ENCODE measurements at places on chromosomes 12 and 14.

- DNase-seq: peak; percentile 72
Observed at GRCh38 chr12:107091989-107092641, 1.2 kb downstream of the CRY1 start.

DNA sequence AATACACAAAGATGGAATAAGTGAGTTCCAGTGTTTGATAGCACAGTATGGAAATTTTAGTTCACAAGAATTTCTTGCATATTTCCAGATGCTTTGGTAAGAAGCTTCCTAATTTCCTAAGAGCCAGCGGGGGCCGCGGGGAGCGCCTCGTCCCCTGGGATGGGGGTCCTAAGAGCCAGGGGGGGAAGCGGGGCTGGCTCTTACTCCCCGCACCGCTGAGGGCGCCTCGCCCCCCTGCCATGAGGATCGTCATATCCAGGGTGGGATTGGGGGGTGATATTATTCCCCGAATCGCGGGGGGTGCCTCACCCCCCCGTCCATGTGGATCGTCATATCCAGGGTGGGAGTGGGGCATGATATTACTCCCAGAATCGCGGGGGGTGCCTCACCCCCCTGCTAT lies 100.5 kb upstream of the GNG2 start:
- no peak for DNase-seq

DNA sequence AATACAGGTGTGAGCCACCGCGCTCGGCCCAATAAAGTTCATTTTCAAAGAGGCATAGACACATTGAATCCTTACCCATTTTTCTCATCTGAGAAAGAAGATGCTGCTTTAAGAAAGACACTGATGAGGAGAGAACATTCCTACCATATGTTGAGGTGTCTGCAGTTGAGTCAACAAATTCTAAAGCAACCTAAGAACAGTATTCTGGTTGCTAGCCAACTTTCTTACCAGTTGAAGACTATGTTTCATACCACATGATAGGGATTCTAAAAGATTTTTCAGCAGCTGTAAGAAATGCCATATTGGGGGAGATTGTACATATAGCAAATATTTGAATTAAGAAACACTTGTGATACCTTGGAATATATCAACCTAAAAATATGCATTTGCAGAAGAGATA lies 160.1 kb downstream of the SRGAP1 start:
- no peak for DNase-seq

GRCh38 chr14:94451826-94452225 lies 774 bp downstream of the SERPINA11 start:
- DNase-seq: no peak

- DNase-seq: no peak
Observed at GRCh38 chr12:13251521-13251920, 55.0 kb downstream of the EMP1 start.

GRCh38 chr12:5733136-5733755 lies 211.8 kb downstream of the ANO2 start:
- no peak for DNase-seq

GRCh38 chr12:79561401-79562132 lies 129.2 kb downstream of the PAWR start:
- DNase-seq: no peak

- DNase-seq: no peak
Observed at GRCh38 chr12:19648591-19648990, 209.3 kb downstream of the AEBP2 start.

- DNase-seq: no peak
Observed at GRCh38 chr12:69028941-69029729, 96.2 kb upstream of the CPM start.

- DNase-seq: no peak
Observed at GRCh38 chr14:30482276-30482675, 76.7 kb upstream of the G2E3 start.

DNA sequence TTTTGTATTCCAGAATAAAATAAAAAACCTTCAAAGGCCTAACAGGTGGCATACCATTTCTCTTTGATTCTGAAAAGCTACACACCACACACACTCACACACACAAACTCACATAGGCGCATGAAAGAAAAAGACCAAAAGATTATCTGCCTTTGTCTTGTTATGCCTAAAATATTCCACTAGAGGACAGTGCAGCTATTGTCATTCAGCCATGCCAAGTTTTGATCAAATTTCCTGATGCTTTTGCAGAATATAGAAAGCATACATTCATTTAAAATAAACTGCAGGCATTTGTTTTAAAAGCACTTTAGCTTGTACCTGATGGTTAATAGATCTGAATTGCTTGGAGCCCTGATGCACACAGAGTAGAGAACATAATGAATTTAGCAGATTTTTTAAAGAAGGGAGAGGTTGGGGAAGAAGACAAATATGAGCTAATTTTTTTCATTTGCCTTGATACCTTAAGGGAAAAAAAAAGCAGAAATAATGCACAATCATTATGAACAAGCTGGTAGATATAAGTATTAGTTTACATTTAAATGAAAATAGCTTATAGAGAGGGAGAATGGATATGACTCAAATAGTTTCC lies 1766.9 kb upstream of the SEL1L start:
- DNase-seq: no peak

- DNase-seq: no peak
Observed at GRCh38 chr12:64600164-64600561, 10.1 kb upstream of the RASSF3 start.

GRCh38 chr14:94584591-94585280 lies 3.5 kb downstream of the SERPINA5 start:
- no peak for DNase-seq

GRCh38 chr12:49982246-49983087 lies 9.7 kb downstream of the AQP6 start:
- no peak for DNase-seq

GRCh38 chr12:57215668-57216013 lies 953 bp upstream of the NXPH4 start:
- peak; percentile 39 for DNase-seq

- DNase-seq: peak; percentile 85
Observed at GRCh38 chr14:104800015-104800770, 708 bp upstream of the ZBTB42 start.

DNA sequence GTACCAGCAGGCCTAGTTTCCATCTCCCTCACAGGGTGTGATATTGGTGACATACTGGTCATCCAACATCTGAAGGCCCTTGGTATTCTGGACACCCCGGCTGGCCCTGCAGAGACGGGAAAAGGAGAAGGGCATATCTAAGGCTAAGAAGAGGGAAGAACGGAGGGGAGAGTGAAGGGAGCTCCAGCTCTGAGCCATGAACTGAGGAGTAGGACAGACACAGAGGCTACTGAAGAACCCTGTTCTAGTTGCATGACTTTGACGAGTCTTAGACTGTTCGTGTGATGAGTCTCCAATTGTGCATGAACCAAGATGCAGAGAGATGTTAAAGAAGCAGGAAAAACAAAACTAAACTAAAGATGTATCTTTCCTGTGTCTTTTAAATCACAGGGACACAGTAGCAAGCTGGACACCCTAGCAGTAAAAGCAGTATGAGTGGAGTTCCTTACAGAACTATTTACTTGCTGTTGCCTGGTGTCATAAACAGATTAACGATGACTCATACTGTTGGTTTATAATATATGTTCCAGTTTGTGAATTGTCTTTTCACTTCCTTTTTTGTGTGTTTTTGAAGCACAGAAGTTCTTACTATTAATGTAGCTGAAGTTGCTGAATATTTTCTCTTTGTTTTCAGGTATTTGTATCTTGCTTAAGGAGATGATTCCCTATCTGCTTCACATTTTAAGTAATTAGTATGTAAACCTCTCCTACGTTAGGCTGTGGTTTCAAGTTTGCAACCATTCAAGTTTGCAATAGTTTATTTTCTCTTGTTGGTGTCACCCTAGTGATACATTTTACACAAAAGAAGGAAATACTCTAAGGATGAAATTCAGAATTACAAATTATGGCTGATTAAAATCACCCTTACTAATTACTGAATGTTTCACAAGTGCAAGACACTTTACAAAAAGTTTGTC lies 15.7 kb downstream of the FAR2 start:
- DNase-seq: peak; percentile 56

DNA sequence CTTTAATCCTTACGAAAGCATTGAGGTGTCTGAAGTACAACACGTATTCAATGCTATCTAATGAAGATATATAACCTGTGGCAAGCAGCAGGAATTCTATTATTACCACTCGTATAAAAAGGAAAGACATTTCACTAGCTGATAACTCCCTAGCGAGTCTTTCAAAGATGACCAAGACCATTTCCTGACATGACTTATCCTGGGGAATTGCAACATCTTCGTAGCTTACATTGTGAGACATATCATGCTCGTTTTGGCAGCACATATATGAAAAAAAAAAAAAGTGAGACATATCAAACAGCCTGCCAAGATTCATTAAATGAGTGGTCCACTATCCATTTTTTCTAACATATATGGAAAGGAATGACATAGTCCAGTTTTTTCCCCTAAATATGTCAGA lies 337.0 kb downstream of the FSCB start:
- DNase-seq: no peak

DNA sequence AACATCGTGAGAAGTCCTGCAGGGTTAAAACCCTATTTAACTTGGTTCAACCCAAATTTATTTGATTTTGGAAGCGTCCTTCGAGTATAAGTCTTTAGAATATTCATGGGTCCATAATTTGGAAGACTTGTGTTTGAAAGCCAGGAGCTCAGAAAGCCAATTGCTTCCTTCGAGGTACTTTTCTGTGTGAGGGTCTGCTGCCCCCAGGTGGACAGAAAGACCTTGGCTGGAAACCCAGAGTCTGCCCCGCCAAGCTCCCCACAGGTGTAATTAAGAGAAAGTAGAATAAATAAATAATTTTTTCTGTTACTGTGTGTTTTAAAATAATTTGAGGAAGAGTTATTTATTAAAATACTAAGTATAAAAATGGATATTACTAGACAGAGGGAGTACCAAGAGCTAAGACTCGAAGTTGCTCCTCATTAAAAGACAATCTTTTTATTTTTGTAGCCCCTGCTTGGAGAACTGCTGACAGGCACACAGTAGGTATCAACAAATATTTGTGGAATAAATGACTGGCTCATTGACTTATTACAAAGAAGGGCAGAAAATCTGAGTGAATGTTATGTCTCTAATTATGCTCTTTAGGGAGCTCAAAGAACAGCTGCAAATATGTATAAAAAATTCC lies 105.8 kb downstream of the PAH start:
- no peak for DNase-seq

- no peak for DNase-seq
Observed at GRCh38 chr12:46660719-46661109, 165.1 kb downstream of the SLC38A4 start.

GRCh38 chr12:24795699-24796347 lies 153.1 kb downstream of the BCAT1 start:
- peak; percentile 31 for DNase-seq

- no peak for DNase-seq
Observed at GRCh38 chr14:55139696-55140509, 10.9 kb downstream of the LGALS3 start.

- DNase-seq: no peak
Observed at GRCh38 chr12:109963743-109964429, 32.3 kb downstream of the GIT2 start.

GRCh38 chr14:76088771-76089571 lies 62.8 kb upstream of the GPATCH2L start:
- DNase-seq: no peak

DNA sequence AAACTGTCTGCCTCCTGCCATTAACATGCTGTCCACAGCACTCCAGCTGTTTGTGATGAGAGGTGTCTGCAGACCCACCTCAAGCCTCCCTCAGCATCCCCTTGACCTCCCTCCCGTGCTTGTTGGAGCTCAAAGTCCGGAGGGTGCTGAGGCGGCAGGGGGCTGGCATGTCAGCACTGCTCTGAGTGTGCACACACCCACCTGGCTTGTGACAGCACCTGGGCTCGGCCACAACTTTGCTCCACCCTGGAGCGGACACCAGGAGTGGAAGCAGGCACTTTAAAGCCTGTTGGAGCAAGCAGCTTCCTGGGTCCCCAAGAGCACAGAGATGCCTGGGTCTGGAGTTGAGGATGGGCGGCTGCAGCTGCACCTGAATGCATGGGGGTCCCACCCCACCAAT lies 20.9 kb downstream of the SERPINA3 start:
- DNase-seq: no peak

DNA sequence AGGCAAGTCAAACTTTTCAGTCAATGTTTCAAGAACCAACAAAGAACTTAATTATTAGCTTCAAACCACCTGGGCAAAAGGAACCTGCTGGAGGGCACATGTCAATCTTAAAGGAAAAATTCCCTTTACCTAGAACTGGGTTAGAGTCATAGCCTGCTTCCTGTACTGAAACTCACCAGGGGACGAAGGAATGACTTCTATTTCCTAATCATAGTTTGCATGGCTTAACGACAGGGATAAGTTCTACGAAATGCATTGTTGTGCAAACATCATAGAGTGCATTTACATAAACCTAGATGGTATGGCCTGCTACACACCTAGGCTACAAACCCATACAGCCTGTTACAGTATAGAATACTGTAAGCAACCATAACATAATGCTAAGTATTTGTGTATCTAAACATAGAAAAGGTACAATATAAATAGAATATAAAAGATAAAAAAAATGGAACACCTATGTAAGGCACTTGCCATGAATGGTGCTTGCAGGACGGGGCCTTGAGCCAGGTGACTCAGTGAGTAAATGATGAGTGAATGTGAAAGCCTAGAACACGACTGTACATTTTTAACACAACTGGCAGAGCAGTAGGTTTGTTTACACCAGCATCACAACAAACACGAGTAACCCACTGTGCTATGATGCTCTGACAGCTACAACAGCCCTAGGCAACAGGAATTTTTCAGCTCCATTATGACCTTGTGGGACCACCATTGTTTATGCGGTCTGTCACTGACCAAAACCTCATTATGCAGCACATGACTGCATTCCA lies 234.9 kb upstream of the CAND1 start:
- no peak for DNase-seq

GRCh38 chr12:131090274-131091210 lies 136.8 kb downstream of the ADGRD1 start:
- DNase-seq: no peak

- DNase-seq: no peak
Observed at GRCh38 chr12:42705863-42706262, 116.3 kb upstream of the PRICKLE1 start.

GRCh38 chr14:28254768-28255167 lies 511.8 kb upstream of the FOXG1 start:
- DNase-seq: no peak

DNA sequence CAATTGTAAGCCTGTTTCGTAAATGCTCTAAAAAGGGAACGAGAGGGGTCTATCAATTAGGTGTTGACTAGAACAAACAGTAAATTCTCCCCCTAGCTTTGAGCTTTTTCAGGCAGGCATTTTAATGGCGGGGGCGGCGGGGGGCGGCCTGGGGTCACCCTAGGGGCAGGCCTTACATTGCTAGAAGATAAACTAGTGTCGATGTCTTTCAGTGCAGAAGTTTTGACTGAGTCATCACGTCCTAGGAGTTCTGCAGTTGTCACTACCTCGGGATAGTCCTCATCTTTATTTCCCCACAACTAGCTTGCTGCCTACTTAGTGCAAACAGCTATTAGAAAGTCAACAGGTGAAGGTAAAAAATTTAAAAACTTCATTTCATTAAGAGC lies 1.6 kb downstream of the ATP6V1D start:
- no peak for DNase-seq

DNA sequence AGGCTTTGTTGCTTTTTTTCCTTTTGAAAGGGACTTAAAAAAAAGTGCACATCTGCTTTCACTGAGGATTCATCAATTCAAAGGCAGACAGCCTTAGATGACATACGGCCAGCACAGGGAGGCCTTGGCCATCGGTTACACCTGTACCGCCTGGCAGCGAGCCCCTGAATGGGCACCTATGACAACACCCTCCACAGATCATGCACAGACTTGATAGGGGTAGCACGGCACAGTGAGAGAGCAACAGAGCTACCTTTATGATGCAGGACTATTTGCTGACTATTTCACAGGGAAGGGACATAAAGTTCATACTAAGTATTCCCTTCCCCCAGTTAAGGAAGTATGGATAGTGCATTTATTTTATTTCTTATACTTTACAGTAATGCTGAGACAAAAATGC lies 137.9 kb upstream of the ARID2 start:
- DNase-seq: no peak
